ENCODE measurements at places on chromosomes 6 and 20. TPM values are rescaled to one million over a fixed set of nuclear protein-coding genes. Genes with fewer than 3 reads are reported as not detected.

The KIF6 gene
- 0.14 TPM for total RNA-seq

DNA sequence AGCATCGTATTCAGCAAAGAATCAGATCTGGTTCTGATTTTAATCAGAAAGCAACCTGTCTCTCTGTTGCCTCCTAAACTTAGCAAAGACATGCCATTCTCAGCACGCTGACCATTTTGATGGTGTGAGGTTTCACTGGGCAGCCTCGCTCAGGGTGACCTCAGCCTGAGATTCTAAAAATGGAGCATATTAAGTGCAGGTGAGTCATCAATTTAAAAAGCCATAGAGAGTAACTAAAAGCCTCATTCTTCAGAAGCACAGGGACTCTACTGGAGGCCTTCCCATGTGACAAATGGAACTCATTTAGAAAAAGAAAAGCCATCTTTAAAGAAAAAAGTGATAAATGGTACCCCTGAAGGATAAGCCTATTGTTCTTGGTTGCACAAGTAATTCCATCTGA is 91.3 kb downstream of the FILIP1 start:
- no peak for DNase-seq

GRCh38 chr20:25460566-25461280 is 53.2 kb downstream of the GINS1 start:
- DNase-seq: peak; percentile 74

DNA sequence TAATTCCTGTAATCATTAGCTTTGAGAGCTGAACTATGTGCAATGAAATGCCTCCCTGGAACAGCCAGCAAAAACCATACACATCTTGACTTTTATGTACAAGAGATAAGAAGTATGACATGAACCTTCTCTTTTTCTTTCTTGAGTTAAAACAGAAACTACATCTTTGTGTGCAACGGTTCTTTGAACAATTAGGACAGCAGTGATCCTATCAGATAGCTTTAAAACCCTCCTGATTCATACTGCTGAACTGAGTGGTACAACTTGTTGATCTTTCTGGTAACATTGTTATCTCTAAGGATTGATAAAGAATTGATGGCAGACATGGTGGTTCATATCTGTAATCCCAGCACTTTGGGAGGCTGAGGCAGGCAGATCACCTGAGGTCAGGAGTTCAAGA is 43.4 kb downstream of the TRAF3IP2 start:
- DNase-seq: no peak

DNA sequence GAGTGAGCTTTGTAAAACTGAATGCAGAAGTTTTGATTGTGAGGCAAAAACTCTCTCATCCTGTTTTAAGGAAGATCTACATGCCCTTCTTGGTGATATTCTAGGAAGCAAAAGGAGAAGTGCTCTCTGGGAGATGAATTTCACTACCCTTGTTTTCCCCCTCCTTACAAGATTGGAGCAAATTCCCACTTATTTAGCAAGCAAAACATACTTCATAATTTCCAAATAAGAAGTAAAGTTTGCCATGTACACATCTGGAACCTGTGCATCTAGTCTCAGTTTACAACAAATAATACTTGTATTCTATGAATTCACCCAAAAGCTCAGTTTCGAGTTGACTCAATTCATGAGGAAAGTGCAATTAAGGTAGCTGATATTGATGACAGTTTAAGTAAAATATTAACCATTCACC is 27.6 kb upstream of the IFNGR1 start:
- DNase-seq: no peak

GRCh38 chr6:3384241-3385143 is 72.4 kb downstream of the SLC22A23 start:
- DNase-seq: no peak

GRCh38 chr6:37800703-37801604 is 18.6 kb upstream of the ZFAND3 start:
- no peak for DNase-seq

DNA sequence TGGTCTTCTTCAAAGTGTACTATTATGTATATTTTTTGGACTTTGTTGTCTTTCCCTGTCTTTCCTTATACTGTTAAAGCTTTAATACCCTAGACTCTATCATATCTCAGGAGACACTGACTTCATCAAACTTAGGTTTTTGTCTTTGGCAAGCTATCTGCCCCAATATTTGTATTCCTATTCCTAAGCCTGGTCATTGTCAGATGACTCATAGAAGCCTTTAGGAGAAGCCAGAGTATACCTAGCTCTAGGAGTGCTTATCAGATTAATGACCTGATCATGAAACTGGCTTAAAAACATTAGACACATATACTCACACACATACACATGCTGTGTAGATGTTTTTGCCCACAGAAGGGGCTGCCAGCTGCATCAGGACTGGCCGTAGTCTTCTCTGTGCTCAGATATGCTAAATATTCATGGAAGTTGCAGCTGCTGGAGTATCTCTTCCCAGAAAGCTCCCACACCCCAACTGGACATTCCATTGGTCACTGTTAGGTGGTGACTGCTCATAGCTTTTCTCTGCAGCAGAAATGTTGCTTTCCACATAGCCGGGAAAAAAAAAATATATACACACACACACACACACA is 102.0 kb downstream of the ANKS1A start:
- no peak for DNase-seq

GRCh38 chr6:161536224-161536630 is 262.4 kb upstream of the AGPAT4 start:
- DNase-seq: no peak

The EDN3 gene
- total RNA-seq: not detected

DNA sequence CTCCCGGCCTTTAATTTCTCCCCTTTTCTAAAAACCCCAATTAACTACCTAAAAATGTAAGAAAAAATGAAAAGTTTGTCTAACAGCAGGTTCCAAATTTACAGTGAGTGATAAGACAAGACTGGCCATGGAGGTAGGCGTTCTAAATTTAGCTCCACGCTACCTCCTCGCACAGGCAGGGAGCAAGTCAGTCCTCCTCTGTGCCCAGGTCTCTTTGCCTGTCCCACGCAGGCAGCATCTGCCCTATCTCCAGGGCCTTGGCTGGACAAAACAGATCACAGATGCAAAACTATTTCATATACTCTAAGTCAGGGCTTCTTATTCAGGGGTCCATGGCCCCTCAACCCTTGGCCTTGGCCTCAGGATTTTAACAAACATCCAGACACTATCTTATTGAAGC is 98.0 kb upstream of the JARID2 start:
- DNase-seq: no peak

GRCh38 chr6:93498713-93499112 is 79.4 kb upstream of the EPHA7 start:
- no peak for DNase-seq

The OLIG3 gene
- not detected for total RNA-seq

The KHDRBS2 gene
- 0.14 TPM for total RNA-seq

GRCh38 chr6:121499666-121500065 is 64.2 kb downstream of the GJA1 start:
- no peak for DNase-seq

The IL17F gene
- total RNA-seq: not detected

DNA sequence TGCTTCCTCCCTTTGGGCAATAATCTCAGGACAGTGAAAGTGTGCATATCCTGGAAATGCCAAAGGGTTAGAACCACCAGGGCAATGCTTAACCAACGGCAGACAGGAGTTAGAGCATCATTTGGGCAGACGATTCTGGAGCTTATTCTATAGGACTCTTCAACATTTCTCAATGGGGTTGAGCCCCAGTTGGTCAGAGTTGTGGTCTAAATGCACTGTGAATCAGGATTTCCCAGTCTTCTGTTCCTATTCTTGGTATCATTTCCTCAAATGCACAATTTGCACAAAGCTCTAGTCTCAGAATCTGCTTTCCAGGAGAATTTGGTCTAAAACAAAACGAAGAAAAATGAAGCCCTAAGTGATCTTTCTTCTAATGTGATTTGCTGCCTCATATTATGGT is 389.6 kb upstream of the JAG1 start:
- DNase-seq: no peak

The RAET1L gene
- total RNA-seq: not detected

Measured in posterior vena cava (tissue), 2 donors.